ENCODE measurements at places on chromosomes 7 and 10.

DNA sequence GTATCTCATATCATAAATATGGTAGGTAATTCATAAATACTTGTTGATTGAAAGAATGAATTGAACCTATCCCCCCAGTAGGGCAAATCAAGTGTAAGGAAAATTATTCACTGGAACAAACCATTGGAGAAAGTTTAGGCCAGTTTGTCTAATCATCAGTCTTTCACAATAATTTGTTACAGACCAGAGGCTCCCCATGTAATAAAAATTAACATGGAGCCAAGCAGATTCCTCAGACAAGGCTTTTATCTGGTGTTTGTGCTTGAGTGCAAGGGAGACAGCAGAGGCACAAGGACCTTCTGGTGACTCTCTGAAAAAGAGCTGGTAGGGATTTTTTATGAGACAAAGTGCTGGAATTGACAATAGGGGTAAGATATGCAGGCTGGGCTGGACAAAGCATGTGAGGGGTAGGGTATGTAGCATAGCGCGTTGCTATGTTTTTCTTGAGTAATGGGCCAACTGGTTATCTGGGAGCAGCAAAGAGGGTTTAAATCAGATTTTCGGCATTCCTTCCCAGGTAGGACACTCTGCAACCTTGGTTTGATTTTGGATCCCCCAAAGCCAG is 7.8 kb upstream of the PANK1 start:
- no peak for DNase-seq

- DNase-seq, result no peak
Measured at GRCh38 chr7:157627646-157628045, 290.8 kb downstream of the DNAJB6 start.

DNA sequence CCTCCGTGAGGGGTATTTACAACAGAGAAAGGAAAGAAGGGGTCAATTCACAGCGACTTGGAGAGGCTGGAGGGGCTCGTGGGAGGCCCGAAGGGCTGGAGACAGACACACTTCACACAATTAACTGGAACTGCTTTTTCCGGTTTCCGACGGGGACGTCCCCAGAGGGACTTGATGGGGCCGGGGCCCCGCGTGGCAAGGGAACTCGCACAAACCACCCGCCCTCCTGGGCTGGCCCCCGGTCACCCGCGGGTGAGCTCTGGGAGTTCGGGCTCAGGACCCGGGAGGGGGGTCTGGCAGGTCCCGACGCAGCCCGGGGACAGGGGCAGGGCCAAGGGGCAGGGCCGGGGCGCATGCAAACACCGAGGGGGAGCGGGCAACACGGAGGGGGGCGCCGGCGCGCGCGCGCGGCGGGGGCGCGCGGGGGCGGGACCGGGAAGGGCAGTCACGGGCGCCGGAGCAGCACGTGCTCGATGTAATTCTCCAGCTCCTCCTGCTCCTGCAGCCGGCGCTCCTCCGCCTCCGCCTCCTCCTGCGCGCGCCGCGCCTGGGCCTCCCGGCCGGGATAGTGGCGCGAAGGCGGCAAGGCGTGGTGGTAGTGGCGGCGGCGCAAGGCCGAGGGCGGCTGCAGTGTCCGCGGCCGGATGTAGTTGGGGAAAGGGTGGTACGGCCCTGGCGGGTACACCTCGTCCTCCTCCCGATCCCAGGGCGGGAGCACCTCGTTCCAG is 2.7 kb downstream of the VGF start:
- no peak for DNase-seq

GRCh38 chr7:131737746-131738465 is 181.5 kb upstream of the PODXL start:
- DNase-seq, result no peak

DNA sequence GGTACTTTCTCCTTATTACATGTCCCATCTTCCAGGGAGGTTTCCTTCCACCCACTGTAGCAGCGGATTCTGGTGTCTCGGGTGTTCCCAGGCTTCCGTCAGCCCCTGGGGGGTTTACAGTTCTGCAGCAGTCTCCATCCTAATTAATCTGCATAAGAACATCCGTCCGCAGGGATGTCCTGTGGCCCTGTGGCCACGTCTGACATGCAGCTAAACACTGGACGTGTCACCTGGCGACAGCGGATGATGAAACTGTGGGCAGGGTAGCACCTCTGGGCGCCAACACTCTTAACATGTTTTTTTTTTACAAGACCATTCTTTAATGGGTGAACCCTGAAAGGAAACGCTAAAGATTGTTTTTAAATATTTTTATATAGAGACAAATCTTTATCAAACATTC is 58.2 kb downstream of the DIP2C start:
- no peak for DNase-seq

- DNase-seq, result no peak
Measured at GRCh38 chr7:159120540-159120919, 24.1 kb downstream of the VIPR2 start.

- no peak for DNase-seq
Measured at GRCh38 chr10:20846263-20846662, 50.8 kb downstream of the NEBL start.

DNA sequence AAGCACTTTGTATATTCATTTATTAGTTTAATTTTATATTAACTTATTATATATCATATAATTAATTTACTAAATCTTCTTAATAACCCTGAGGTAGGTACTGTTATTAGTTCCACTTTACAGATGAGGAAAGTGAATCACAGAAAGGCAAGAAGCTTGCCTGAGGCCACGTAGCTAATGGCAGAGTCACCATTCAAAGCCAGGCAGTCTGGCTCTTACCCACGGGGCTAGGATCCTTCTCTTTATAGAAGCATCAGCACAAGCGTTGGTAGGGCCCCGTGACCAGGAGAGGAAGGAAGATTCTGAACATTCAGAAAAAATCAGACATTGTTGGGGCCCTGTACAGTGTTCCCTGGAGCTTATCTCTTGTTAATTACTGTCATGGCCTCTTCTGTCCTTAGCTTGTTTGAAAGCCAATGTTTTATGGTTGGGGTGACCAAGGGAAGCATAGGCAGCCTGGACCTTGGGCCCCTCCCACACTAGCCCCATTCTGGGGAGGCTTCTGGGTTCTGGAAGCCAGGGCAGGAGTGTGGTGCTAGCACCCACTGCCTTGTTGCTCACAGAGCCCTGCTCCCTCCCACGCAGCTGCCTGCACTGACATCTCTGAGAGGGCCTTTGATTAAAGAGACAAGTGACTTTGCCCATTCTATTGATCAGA is 31.1 kb upstream of the SLF2 start:
- no peak for DNase-seq

GRCh38 chr10:63537536-63537935 is 16.3 kb downstream of the REEP3 start:
- no peak for DNase-seq

DNA sequence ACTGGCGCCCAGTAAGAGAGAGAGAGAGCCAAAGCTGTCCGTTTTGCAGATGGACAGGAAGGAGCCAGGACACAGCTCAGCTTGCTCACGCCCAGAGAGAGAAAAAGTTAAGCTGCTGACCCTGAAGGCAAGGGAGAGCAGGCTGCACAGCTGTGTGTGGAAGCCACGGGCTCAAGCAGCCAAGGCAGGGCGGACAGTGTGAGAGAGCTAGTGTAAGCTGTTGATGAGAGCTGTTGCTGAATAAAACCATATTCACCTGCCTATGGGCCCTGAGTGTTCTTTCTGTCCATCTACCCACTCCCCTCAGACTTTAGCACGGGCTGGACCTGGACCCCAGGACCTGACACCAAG is 5.4 kb downstream of the INMT start:
- no peak for DNase-seq

- DNase-seq, result no peak
Measured at GRCh38 chr7:50416527-50417182, 33.5 kb downstream of the FIGNL1 start.

DNA sequence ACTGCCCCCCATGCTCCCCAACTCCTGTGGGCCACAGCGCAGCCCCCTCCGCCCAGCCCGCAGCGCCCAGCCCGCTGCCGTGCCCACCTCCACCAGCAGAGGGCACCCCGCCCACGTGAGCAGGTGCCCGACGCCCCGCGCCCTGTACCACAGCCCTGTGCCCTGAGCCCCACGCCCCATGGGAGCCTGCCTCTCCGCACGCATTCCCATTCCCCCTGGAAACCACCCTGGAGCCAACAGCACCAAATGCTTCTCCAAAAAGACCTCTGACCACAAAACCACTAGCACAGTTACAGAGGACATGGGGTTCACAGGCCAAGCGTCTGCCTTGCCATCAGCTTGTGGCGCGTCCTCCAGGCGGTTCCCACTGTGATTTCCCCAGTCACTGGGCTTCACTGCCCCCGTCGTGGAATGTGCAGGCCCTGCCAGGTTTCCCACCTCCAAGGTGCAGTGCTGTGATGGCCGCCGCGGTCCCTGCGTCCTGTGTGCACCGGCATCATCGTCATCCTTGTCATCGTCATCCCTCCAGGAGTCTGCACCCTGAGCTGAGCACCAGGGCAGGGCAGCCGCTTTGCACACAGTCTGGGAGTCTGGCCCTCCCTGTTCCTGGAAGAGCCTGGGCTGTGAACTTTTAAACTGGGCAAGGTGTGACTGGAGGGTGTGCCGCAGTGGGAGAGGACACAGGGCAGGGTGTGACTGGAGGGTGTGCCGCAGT is 61.7 kb downstream of the PWWP2B start:
- no peak for DNase-seq

GRCh38 chr7:5594616-5595544 is 171.2 kb upstream of the TNRC18 start:
- DNase-seq, result no peak

- DNase-seq, result no peak
Measured at GRCh38 chr7:21967598-21968003, 21.9 kb upstream of the CDCA7L start.

DNA sequence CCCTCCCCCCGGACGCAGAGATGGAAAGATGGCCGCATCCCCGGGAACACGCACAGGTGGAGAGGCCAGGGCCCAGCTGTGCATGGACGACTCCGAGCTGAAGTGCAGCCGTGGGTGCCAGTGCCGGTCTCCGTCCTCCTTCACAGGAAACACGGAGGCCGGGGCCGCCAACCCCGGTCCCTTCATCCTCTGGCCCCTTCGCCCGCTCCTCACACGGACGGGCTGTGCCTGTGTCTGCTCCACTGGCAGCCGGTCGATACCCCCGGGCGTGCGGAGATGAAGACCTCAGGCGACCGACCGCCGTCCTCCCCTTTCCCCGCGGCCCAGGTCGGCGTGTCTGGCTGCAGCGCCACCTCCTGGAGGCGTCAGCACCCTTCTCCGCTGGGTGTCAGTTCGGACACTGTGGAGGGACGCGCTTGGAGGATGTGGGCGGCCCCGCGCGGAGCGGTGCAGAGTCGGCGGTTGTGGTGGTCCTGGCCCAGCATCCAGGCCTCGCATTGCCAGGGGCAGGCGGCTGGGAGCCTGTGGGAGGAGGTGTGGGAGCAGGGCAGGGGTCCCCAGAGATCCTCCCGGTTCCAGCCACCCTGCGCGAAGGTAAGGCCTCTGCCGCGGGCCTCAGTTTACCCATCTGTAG is 9.9 kb downstream of the ZNF511 start:
- no peak for DNase-seq

GRCh38 chr7:140060788-140061606 is 1.8 kb downstream of the PARP12 start:
- no peak for DNase-seq
